ENCODE measurements at places on chromosomes 11 and 22. TPM values are rescaled to one million over a fixed set of nuclear protein-coding genes. Genes with fewer than 3 reads are reported as not detected.

The MEN1 gene
- polyA plus RNA-seq: 14.7 TPM

The KDM4D gene
- 0.11 TPM for polyA plus RNA-seq

GRCh38 chr11:46361283-46362155 is 14.3 kb downstream of the DGKZ start:
- no peaks in the 10 kb centered on the region for H3K27me3 ChIP-seq
- DNase-seq: no peak
- H3K36me3 ChIP-seq: no peaks in the 10 kb centered on the region
- no peak overlapping the region for H3K4me3 ChIP-seq
- H3K27ac ChIP-seq: peak overlapping the region; percentile 78
- H3K4me1 ChIP-seq: peaks cover 19% of the 10 kb centered on the region

DNA sequence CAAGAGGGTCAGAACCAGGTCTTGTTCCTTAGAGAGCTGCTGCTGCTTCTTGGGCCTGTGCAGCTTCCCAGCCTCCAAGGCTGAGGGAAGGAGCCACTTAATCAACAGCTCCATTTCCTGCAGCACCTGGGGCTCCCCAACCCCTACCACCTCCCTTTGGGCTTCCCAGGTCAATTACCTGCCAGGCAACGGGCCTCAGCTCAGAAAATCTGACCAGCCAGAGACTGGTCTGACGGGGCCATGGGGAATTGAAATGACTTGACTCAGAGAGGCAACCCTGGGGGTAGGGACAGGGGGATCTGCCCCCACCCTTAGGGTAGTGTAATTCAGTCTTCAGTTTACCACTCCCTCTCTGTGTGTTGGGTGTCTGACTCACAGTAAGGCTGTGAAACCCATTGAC is 4.7 kb upstream of the MAJIN start:
- no peaks in the 10 kb centered on the region for H3K27me3 ChIP-seq
- no peak overlapping the region for H3K27ac ChIP-seq
- H3K4me3 ChIP-seq: no peak overlapping the region
- no peak for DNase-seq

The WNT11 gene
- 1.3 TPM for polyA plus RNA-seq

The CDC42EP1 gene
- 66.6 TPM for polyA plus RNA-seq

The CYTH4 gene
- 1.9 TPM for polyA plus RNA-seq

DNA sequence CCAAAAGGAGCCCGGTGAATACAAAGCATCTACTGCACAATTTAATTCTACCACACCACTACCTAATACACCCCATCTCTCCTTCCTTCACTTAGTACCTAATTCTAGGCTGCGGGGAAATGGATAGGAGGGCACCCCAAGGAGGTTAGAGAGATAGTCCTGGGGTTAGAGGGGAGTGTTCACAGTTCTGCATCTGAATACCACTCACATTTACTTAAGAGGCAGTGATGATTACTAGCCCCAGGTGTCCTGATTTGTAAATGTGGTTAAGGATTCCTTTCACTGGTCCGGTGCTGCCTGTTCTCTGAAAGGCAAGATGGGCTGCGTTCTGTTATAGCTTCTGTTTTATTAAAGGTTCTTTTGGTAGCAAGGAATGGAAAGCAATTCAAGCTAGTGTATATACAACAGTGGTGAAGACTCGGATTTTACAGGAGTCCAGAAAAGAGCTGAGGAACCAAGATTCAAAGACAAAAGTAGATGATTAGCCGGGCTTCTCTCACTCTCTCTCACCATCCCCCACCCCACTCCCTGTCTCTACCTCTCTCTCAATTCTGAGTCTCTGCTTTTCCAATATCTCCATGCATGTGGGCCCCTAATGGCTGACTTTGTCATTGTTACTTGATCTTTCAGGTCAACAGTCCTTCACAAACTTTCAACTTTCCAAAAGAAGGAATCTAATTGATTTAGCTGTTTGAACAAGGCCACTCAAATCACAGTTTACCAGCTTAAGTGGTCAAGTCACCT is 8.7 kb upstream of the KCNA4 start:
- no peaks in the 10 kb centered on the region for H3K36me3 ChIP-seq
- no peak overlapping the region for H3K27ac ChIP-seq
- H3K27me3 ChIP-seq: no peaks in the 10 kb centered on the region

The PEX16 gene
- 41.2 TPM for polyA plus RNA-seq

DNA sequence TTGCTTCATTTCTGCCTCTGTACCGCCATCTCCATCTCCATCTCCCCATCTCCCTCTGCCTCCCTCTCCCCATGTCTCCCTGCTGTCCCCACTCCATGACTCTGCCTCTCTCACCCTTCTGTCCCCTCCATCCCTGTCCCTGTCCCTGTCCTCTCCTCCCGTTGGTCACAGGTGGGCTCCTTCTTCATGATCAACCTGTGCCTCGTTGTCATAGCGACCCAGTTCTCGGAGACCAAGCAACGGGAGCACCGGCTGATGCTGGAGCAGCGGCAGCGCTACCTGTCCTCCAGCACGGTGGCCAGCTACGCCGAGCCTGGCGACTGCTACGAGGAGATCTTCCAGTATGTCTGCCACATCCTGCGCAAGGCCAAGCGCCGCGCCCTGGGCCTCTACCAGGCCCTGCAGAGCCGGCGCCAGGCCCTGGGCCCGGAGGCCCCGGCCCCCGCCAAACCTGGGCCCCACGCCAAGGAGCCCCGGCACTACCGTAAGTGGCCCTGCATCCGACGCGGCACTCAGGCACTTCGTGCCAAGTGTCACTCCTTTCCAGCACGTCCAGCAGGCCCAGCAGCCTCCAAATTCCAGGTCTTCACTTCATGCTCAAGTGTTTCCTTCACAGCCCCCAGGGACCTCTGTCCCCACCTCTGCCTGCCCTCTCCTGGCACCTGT is 76.0 kb downstream of the CACNA1I start:
- no peaks in the 10 kb centered on the region for H3K27me3 ChIP-seq
- no peaks in the 10 kb centered on the region for H3K36me3 ChIP-seq
- no peak overlapping the region for H3K27ac ChIP-seq
- H3K4me3 ChIP-seq: no peak overlapping the region

The GAS2 gene
- polyA plus RNA-seq: 56.0 TPM

The CLCF1 gene
- polyA plus RNA-seq: 0.14 TPM

The MPEG1 gene
- 3.2 TPM for polyA plus RNA-seq

The OR4C15 gene
- polyA plus RNA-seq: not detected

- H3K27me3 ChIP-seq: no peaks in the 10 kb centered on the region
- H3K4me1 ChIP-seq: peaks cover 16% of the 10 kb centered on the region
- no peaks in the 10 kb centered on the region for H3K36me3 ChIP-seq
- DNase-seq: no peak
- no peak overlapping the region for H3K27ac ChIP-seq
These were observed 5.8 kb upstream of the ATG16L2 start for GRCh38 chr11:72808331-72808798.

The UPK3A gene
- polyA plus RNA-seq: not detected

DNA sequence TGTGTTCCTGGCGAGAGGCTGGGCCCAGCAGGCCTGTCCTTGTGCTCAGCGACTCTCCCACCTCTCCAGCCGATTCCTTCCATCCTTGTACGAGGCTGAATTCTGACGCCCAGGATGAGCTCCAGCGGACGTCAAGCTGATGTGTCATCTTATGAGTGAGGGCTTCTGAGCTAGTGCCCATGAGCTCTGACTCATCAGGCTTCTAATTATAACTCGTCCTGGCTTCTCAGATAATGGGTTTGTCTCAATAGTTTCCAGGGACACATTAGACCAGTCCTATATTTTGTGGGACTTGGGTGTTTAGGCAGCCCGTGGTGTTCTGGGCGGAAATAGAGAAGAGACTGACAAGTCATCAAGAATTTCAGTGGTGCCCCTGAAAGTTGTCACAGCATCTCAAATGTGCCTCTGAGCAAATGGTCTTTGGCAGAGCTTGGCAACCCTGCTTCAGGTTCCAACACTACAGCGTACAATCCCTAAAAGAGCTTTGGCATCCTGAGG is 108.2 kb upstream of the CD44 start:
- H3K27me3 ChIP-seq: no peaks in the 10 kb centered on the region
- H3K27ac ChIP-seq: no peak overlapping the region
- no peaks in the 10 kb centered on the region for H3K36me3 ChIP-seq
- H3K4me1 ChIP-seq: no peaks in the 10 kb centered on the region
- no peak overlapping the region for H3K4me3 ChIP-seq

- no peak overlapping the region for H3K27ac ChIP-seq
- no peak overlapping the region for H3K4me3 ChIP-seq
- no peak for DNase-seq
- no peaks in the 10 kb centered on the region for H3K36me3 ChIP-seq
- peaks cover 21% of the 10 kb centered on the region for H3K4me1 ChIP-seq
- H3K27me3 ChIP-seq: no peaks in the 10 kb centered on the region
These were observed 46.0 kb upstream of the CLPB start for GRCh38 chr11:72480347-72480746.

GRCh38 chr22:43819931-43820640 is 8.0 kb upstream of the EFCAB6 start:
- no peaks in the 10 kb centered on the region for H3K36me3 ChIP-seq
- H3K4me1 ChIP-seq: peaks cover 32% of the 10 kb centered on the region
- H3K27me3 ChIP-seq: no peaks in the 10 kb centered on the region
- H3K4me3 ChIP-seq: no peak overlapping the region
- no peak for DNase-seq
- H3K27ac ChIP-seq: peak overlapping the region; percentile 55

The LAYN gene
- polyA plus RNA-seq: 0.43 TPM

GRCh38 chr11:102177126-102177525 is 66.9 kb downstream of the YAP1 start:
- H3K4me1 ChIP-seq: peaks cover 4% of the 10 kb centered on the region
- no peaks in the 10 kb centered on the region for H3K27me3 ChIP-seq
- DNase-seq: no peak
- H3K4me3 ChIP-seq: no peak overlapping the region
- no peak overlapping the region for H3K27ac ChIP-seq

GRCh38 chr11:2376751-2377451 is at the start of gene CD81:
Gene CD81, plus strand, starts transcription at chr11:2377310. Its CDS starts 240 bp downstream, at chr11:2377550.
- H3K27ac ChIP-seq: peak within 1 kb of the TSS; percentile 91
- peak within 1 kb of the TSS; percentile 93 for H3K4me3 ChIP-seq
- H3K36me3 ChIP-seq: no peaks in the 10 kb centered on the region

DNA sequence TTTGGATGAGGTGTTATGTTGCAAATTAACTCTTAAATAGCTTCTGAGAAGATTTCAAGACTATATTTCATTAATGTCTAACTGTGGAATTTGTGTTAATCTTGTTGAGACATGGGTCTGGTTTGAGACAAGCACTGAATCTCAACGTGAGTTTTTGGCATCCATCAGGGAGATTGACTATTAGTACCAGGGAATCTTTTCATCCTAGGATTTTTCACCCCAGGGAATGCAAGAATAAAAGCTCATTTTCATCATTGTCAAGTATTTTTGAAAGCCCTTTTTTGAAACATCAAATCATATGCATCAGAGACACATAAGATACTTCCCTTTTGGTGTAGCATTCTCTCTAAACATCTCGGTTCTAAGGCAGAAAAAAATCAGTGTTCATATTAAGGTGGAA is 19.5 kb downstream of the OR5T2 start:
- no peaks in the 10 kb centered on the region for H3K27me3 ChIP-seq
- no peak overlapping the region for H3K4me3 ChIP-seq

GRCh38 chr22:40855979-40856512 is 393 bp downstream of the ST13 start:
- no peaks in the 10 kb centered on the region for H3K36me3 ChIP-seq
- H3K27me3 ChIP-seq: no peaks in the 10 kb centered on the region
- H3K4me1 ChIP-seq: peaks cover 44% of the 10 kb centered on the region
- H3K27ac ChIP-seq: peak overlapping the region; percentile 97
- DNase-seq: peak; percentile 66

- H3K27ac ChIP-seq: no peak overlapping the region
- peak; percentile 33 for DNase-seq
- H3K36me3 ChIP-seq: no peaks in the 10 kb centered on the region
- H3K4me1 ChIP-seq: no peaks in the 10 kb centered on the region
- no peak overlapping the region for H3K4me3 ChIP-seq
These were observed 96.9 kb downstream of the MORC2 start for GRCh38 chr22:30871391-30872284.

DNA sequence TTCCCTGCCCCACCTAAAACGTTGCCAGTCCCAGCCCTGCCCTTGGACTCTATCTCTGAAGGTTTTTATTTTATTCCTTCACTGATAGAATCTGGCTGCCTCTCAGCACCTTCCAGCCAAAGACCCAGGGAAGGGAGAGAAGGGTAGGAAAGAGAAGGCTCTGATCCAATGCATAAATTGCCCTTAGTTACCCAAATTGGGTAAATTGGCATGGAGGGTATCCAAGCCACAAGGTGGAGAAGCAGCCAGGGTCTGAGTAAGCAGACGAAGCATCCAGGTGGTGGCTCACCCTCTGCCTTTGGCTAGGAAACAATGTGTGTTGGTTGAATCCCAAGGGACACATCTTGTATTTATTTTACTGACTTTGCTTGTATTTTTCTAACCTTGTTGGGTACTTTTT is 89.0 kb downstream of the FEZ1 start:
- H3K4me3 ChIP-seq: no peak overlapping the region
- DNase-seq: no peak
- no peak overlapping the region for H3K27ac ChIP-seq
- no peaks in the 10 kb centered on the region for H3K4me1 ChIP-seq
- H3K36me3 ChIP-seq: no peaks in the 10 kb centered on the region
- peaks cover 10% of the 10 kb centered on the region for H3K27me3 ChIP-seq

GRCh38 chr11:36326524-36327419 is 30.7 kb downstream of the PRR5L start:
- DNase-seq: no peak
- no peak overlapping the region for H3K4me3 ChIP-seq
- no peaks in the 10 kb centered on the region for H3K36me3 ChIP-seq
- H3K27me3 ChIP-seq: no peaks in the 10 kb centered on the region
- no peak overlapping the region for H3K27ac ChIP-seq

The CYP2D6 gene
- 486 TPM for polyA plus RNA-seq

The TPBGL gene
- not detected for polyA plus RNA-seq

- H3K27ac ChIP-seq: no peak overlapping the region
- peaks cover 7% of the 10 kb centered on the region for H3K4me1 ChIP-seq
- H3K36me3 ChIP-seq: no peaks in the 10 kb centered on the region
These were observed 4.6 kb upstream of the ACER3 start for GRCh38 chr11:76856106-76856505.

- no peak overlapping the region for H3K27ac ChIP-seq
- no peak overlapping the region for H3K4me3 ChIP-seq
- no peaks in the 10 kb centered on the region for H3K36me3 ChIP-seq
- H3K27me3 ChIP-seq: no peaks in the 10 kb centered on the region
- DNase-seq: no peak
These were observed 62.2 kb upstream of the B3GAT1 start for GRCh38 chr11:134474070-134474860.

GRCh38 chr11:15177491-15177890 is 62.8 kb downstream of the INSC start:
- no peak for DNase-seq
- H3K27me3 ChIP-seq: no peaks in the 10 kb centered on the region
- H3K4me1 ChIP-seq: no peaks in the 10 kb centered on the region
- no peaks in the 10 kb centered on the region for H3K36me3 ChIP-seq
- H3K27ac ChIP-seq: no peak overlapping the region

GRCh38 chr11:10938231-10938630 is 80.4 kb upstream of the ZBED5 start:
- H3K27ac ChIP-seq: no peak overlapping the region
- H3K4me3 ChIP-seq: no peak overlapping the region
- peaks cover 4% of the 10 kb centered on the region for H3K4me1 ChIP-seq
- H3K36me3 ChIP-seq: no peaks in the 10 kb centered on the region

The ZDHHC8 gene
- 11.8 TPM for polyA plus RNA-seq

GRCh38 chr11:94549146-94549545 is 5.4 kb downstream of the FUT4 start:
- H3K27me3 ChIP-seq: no peaks in the 10 kb centered on the region
- no peak for DNase-seq
- H3K27ac ChIP-seq: no peak overlapping the region
- H3K4me1 ChIP-seq: peaks cover 8% of the 10 kb centered on the region
- no peak overlapping the region for H3K4me3 ChIP-seq
- H3K36me3 ChIP-seq: no peaks in the 10 kb centered on the region

The CHRM1 gene
- not detected for polyA plus RNA-seq

Measured in liver (tissue), 10 donors.